ENCODE measurements at places on chromosomes 12 and 14.

- no peak for DNase-seq
Measured at GRCh38 chr14:54000341-54000811, 43.8 kb upstream of the BMP4 start.

DNA sequence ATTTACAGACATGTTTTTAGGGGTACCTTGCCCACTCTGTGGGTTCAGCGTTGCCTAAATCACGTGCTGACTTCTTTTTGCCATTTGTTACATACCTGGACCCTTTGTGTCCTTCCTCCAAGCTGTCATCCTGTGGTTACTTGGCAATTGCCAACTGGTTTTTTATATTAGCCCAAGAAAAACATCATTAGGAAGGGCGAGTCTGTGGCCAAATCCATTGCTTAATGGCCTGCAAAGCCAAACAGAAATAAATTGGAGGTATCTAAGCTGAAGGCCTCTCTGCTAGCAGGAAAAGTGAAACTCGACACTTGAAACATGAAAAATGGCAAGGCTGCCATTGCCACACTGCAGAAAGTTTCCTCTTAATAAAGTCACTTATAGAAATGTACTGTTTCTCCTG, 190.4 kb downstream of the NUAK1 start:
- no peak for DNase-seq

DNA sequence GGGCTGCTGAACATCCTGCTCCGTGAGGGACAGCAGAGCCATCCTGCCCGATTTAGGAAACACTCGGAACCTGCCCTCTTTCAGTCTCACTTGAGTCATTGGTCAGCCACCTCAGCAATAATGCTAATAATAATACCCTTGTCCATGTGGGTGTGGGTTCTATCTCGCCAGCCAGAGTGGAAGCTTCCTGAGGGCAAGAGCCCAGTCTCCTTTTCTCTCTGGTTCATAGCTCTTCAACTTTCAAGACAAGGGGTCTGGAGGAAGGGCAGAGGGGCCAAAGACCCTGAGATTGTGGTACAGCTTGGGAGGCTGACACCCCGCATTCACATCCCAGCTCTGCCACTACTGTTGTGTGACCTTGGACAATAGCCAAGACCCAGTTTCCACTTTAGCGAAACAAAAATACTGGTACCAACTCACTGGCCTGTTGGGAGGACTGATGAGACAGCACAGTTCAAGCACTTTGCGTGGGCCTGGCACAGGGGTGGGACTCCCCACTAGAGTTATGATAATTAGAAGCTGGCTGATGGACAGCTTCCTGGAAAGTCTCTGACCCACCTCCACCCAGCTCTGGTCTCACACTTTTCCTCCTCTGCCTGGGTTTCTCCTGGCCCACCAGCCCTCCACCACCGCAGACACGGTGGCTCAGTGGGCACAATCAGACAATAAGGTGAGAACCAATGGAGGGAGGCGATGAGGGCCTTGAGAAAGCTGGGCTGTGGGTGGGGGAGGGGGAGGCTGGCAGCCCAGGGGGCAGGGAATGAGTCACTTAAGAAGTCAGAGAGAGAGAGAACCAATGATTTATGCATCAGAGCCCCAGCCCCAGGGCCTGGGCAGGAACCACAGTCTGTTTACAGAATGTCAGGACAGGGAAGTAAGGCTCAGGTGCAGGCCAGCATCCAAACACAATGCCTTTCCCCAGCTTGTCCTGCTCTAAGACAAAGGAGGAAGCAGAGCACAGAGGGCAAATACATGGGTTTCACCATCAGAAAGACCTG, 9.6 kb downstream of the FAIM2 start:
- no peak for DNase-seq

GRCh38 chr14:89085737-89086382, 261.4 kb downstream of the TTC8 start:
- no peak for DNase-seq

DNA sequence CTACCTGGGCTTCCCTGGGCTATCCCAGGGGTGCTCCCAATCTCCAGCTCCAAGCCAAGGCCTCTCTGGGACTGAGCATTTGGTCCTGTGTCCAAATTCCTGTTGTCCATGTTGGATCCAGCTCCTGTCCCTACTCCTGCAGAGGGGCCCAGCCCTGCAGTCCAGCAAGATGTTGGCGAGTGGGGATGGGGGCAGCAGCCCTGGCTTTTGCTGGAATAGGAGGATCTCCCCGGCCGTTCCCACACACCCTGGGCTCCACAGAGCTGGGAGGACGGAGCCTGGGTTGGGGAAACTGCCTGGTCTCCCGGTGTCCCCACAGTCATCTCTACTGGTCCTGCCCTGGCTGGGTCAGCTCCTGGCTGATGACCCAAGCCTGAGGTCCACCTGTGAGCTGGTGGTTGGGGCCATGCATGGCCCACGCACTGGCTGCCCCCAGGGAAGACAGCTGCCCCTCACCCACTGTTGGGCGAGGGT, 219.6 kb upstream of the C14orf180 start:
- DNase-seq = no peak

- no peak for DNase-seq
Measured at GRCh38 chr14:92135269-92135668, 13.5 kb downstream of the CPSF2 start.

- DNase-seq = no peak
Measured at GRCh38 chr14:102019006-102019540, 54.7 kb downstream of the DYNC1H1 start.

DNA sequence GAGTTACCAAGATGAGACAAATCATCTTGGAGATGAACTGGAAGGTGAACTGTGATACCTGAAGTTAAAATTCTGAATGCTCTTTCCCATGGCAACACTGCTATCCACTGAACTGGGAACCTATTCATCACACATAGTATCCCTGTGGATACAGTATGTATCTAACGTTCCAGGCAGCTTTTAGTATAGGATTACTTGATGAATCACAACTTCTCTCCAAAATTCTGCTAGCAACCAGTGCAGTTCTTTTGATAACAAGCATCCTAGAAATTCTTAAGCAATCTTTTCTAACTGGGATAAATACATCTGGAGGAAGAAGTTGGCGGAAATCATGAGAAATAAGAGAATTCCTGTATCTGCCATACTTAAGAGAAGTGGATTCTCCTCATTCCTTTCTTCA, 66.4 kb downstream of the PAWR start:
- DNase-seq = no peak

DNA sequence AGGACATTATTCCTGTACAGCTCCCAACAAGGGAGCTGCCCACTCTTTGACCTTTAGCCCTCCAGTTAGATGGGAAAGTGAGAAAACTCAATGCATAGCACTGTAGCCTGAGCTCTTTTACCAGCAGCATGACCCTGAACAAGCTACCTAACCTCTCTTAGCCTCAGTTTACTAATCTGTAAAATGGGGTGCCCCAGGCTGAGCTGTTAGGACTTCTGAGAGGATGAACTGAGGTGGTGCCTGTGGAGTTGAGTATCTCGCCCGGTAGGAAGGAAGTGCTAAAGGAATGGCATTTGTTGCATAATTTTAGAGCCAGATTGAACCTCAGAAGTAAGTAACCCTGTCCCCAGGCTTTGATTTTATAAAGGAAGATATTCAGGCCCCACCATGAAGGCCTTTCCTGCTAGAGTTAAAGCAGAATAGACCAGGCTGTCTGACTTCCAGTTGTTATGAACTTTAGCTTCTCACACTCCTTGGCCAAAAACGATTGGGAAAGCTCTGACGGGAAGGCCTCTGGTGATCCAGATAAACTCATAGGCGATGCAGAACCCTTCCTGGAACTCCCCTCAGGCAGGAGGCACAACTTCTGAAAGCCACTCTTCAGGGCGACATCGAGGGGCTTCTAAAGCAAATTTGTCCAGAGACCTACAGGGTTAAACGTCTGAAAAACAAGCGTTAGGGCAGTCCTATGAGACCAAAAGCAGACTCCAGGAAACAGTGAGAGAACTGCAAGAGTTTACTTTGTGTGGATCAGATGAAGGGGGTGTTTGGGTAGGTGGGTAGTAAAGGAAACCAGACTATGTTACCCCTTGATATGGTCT, 2.5 kb upstream of the SERPINA10 start:
- DNase-seq = no peak
